ENCODE measurements at places on chromosomes 16 and 17.

- no peak for DNase-seq
Observed at GRCh38 chr16:67255553-67256221, 6.9 kb downstream of the SLC9A5 start.

- DNase-seq = no peak
Observed at GRCh38 chr16:680625-680945, 375 bp downstream of the STUB1 start.

DNA sequence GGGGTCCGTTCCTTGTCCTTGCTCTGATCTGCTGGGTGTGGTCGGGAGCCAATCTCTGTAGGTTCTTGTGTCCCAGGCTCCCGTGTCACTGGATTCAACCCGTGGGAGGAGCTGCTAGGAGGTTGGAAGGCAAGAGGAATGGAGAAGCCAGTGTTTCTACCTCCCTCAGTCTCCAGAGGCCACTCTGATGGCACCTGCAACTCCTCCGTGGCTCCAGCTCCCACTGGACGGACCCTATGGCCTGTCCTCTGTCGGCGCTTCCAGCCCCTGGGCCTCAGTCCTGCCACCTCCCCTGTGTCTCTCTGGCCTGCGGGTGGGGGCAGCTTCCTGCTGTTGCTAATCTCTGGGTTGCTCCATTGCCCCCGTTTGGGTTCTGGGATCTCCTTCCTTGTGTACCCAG lies 71.1 kb downstream of the CMIP start:
- DNase-seq = no peak

- DNase-seq = no peak
Observed at GRCh38 chr17:78996781-78997201, 12.8 kb downstream of the CANT1 start.

- DNase-seq = no peak
Observed at GRCh38 chr16:17503331-17503730, 32.6 kb upstream of the XYLT1 start.

DNA sequence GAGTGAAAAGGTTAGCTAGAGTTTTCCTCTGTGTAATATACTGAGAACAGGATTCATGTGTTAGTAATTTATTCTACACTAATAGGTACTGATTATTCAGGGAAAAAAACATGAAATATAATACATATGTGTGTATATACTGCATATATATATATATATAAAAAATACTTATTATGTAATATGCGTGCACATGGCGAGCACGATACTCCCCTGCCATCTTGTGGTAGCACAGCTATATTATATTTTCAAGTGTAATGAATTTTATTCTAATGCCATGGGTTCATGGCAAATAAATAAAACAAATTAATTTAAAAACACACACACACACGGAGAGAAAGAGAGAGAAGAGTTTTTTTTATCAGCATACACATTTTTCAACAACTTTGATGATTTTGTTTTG lies 460.6 kb downstream of the KCNJ2 start:
- DNase-seq = peak; percentile 24

- DNase-seq = peak; percentile 44
Observed at GRCh38 chr17:28937044-28937729, 14.1 kb downstream of the PHF12 start.

DNA sequence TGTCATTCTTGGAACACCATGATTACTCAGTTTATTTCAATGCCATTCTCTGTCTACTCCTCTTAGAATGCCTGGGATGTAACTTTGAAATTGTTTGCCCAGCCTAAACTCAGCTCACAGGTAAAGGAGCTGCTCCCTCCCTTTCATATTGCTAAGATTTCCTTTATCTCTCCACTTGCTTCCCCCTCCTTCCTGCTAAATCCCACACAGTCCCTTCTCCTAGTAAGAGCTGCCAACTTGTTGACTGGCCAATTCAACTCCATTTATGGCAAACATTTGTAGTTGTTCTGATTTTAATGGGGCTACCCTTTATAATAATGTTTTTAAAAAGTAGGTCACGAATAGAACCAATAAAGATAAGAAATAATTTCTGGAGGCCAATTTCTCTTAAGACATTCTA lies 146.1 kb downstream of the SKAP1 start:
- no peak for DNase-seq

DNA sequence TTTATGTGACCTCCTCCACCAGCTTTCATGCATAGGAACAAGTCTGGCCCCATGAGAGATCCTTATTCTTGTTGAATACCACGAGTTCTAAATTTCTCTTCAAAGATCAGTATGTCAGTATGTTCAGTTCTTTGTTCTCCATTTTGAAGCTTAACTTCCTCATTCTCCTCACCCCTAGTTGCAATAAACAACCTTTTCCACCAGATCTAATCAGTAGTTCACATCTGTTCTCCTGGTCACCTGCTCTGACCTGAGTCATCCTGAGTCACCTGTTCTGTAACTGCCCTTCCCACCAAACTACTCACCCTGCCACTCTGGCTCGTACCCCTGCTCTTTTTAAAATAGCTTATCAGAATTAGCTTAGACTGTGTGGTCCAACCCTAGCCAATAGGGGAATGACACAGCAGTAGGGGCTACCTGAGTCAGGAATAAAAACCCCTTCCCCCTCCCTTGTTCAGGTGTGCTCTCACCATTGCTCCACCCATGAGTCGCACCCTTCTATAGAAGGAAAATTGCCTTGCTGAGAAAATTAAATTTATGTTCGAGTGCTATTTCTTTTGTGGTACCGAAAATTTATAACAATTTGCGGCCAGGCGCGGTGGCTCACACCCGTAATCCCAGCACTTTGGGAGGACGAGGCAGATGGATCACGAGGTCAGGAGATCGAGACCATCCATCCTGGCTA lies 94.6 kb downstream of the EMP2 start:
- no peak for DNase-seq

- DNase-seq = no peak
Observed at GRCh38 chr16:16909126-16909525, 530.2 kb downstream of the NPIPA7 start.

- no peak for DNase-seq
Observed at GRCh38 chr16:86101137-86101896, 202.4 kb downstream of the IRF8 start.

DNA sequence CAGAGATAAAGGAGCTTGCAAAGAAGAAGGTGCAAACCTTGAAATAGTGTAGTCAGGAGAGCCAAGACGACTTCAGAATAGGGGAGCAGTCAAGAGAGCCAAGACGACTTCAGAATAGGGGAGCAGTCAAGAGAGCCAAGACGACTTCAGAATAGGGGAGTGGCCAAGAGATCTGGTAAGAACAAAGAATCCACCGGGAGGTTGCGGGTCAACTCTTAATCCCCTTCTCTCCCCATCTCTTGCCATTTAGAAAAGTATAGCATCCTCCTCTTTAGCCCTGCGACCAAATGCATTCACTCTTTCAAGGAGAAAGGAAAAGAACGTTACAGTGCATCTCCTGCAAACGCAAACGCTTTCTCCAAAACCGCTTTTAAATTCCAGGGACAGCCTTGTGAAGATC lies 713 bp downstream of the KNOP1 start:
- no peak for DNase-seq

GRCh38 chr16:89921702-89922476 lies 1.3 kb upstream of the TUBB3 start:
- DNase-seq = peak; percentile 96

- DNase-seq = no peak
Observed at GRCh38 chr16:14232106-14232864, 161.2 kb downstream of the MRTFB start.

DNA sequence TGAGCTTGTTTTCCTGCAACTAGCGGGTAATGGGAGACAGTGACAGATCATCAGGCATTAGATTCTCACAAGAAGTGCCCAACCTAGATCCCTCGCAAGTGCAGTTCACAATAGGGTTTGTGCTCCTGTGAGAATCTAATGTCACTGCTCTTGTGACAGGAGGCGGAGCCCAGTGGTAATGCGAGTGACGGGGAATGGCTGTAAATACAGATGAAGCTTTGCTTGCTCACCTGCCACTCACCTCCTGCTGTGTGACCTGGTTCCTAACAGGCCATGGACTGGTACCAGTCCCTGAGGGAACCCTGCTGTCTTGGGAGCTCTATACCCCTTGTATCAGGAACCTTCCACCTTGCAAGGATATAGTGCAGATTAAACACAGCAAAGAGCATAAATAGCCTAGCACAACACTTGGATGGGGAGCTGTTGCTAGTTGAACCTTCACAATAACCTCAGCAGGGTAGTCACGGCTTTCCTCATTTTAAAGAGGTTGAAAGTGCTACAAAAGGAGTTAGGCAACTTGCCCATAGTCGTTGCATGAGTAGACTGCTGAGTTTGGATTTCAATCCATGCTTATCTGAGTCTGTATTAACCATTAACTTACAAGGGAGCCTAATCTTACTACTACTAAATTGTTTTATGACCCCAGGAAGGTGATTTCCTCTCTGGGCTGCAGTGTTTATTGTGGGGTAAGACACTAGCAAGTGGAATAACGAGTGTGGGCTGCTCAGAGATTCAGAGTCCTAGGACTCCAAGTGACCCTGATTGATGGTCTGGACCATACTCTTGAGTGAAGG lies 156.6 kb upstream of the ZFHX3 start:
- no peak for DNase-seq

DNA sequence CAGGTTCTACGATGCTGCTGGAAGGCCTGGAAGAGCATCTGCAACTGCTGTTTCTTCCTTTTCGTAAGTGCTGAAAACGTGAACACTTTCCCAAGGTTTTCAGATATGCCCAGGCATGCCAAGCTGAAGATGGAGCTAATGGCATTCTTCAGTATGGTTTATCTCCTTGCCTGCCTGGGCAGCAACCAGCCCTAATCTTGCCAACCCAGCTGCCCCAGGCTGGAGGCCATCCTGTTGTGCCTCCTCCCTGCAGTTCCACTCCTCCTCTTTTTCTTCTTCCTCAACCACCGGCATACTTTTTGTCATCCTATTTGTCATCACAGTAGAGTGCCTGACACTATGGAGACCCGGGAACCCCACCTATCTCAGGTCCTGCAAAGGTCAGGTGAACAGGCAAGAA lies 1849.3 kb downstream of the TP53TG3F start:
- DNase-seq = no peak

DNA sequence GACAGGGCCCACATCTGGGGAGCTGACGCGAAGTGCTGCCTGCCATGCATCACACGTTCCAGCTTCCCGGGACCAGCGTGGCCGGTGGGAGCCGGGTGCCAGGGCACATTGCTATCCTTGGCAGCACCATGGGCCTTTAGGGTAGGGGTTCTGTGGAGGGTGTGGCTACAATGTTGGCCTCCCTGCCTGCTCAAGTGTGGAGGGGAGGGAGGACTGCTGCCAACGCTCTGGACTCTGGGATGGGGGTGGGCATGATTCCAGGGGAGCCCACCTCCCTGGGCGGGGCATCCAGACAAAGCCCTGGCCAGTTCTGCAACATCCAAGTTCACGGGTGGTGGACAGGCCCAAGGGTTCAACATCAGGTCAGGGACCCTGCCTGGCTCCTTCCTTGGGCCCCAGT lies 13.9 kb downstream of the GRB7 start:
- no peak for DNase-seq

- peak; percentile 72 for DNase-seq
Observed at GRCh38 chr17:74368341-74369081, 1.2 kb downstream of the GPR142 start.

DNA sequence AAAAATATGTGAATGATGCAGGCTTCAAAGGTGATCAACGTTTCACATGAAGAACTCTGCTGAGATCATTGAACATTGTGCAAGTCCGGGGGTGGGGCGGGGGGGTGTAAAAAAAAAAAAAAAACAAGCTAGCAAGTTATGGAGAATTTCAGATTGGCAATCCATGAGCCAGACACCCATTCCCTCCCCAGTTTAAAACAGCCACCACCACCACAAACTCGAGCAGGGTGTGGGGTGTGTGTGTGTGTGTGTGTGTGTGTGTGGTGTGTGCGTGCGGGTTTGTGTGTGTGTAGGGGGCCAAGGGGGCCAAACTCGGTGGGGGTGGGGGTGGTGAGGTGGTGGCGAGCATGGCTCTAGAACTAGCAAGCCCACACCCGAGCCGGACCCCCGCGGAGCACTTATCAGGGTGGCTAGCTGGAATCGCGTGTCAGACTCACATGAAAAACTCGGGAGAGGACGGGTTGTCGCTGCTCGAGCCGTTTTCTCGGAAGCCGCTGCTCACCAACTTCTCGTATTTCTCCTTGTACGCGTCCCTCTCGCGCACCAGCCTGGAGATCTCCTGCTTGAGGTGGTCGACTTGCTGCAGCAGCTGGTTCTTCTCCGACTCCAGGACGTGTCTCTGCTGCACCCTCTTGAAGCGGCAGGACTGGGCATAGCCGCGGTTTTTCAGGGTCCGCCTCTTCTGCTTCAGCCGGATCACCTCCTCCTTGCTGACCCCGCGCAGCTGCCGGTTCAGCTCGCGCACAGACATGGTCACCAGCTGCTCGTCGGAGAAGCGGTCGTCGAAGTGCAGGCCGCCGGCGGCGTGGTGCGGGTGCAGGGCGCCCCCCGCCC lies 2.0 kb downstream of the MAF start:
- DNase-seq = peak; percentile 3

DNA sequence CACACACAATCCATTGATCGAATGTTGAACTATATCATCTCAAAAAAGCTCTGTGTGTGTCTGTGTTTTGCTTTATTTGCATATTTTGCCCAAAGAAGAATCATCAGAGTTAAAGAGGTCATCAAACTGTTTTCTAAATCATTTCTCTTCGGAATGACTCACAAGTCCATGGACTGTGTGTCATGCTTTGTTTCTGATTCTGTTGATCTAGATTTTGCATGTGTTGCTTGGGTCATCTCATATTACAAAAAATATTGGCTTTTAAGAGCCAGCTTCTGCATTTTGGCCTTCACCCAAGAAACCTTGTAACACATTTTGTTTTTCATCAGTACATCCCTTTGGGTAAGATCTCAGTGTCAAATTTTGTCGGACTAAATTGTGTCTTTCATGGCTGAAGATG lies 471.2 kb upstream of the HSBP1 start:
- DNase-seq = peak; percentile 63

- peak; percentile 91 for DNase-seq
Observed at GRCh38 chr16:87457709-87458423, 35.0 kb downstream of the ZCCHC14 start.

GRCh38 chr16:29848420-29849297 lies 14.4 kb downstream of the CDIPT start:
- peak; percentile 80 for DNase-seq

All from adipocyte (in vitro differentiated cells).